Left cardiac atrium (tissue), 4 donors: ENCODE measurements at places on chromosomes 1 and 21.

DNA sequence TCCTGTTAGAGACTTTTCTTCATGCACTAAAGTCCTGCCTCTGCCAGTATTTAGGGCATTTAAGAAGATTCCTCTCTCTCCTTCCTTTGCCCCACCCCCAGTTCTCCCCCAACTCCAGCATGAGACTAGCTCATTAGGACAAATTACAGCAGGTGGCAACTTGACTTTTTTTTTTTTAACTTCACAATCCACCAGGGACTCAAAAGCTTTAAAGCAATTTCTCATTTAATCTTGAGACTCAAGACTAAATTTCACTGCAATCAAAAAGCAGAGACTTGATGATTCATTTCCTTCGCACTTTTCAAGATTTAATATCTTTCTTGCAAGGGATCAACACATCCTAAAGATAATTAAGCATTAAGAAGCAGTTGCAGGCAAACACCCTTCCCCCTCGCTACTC, 74.9 kb downstream of the WLS start:
- no peak for DNase-seq

DNA sequence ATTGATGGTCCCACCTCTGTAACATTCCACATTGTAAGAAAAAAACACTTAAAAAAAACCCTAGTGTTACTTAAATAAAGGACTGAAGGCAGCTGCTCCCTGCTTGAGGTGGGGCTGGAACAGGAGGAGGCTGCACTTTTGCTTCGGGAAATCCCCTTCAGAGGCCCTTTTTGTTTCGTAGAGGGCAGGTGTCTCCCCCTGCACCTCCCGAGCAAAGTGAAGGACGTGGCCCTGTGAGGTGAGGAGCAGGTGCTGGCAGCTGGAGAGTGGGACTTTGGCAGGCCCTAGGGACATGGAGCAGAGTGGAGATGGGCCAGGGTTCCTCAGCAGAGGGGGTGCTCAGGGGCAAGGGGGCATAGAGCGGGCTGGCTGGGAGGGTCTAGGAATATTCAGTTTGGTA, 33.4 kb upstream of the WNT4 start:
- no peak for DNase-seq

DNA sequence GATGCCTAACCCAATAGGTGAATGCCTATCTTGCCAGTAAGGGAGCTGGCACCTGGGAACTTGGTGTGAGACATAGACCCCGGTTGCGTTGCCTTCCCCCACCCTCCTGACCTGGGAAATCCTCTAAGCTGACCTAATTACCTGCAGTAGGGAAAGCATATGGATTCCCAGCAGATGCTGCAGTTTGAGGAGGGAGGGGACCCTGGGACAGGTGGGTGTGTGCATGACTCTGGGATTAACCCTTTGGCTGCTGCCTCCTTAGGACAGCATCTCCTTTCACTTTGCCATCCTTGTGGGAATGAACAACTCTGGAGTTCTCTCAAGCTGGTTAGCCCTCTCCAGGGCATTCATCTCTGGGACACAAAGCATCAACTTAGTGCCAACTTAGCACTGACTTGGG, 16.4 kb upstream of the NFASC start:
- no peak for DNase-seq

DNA sequence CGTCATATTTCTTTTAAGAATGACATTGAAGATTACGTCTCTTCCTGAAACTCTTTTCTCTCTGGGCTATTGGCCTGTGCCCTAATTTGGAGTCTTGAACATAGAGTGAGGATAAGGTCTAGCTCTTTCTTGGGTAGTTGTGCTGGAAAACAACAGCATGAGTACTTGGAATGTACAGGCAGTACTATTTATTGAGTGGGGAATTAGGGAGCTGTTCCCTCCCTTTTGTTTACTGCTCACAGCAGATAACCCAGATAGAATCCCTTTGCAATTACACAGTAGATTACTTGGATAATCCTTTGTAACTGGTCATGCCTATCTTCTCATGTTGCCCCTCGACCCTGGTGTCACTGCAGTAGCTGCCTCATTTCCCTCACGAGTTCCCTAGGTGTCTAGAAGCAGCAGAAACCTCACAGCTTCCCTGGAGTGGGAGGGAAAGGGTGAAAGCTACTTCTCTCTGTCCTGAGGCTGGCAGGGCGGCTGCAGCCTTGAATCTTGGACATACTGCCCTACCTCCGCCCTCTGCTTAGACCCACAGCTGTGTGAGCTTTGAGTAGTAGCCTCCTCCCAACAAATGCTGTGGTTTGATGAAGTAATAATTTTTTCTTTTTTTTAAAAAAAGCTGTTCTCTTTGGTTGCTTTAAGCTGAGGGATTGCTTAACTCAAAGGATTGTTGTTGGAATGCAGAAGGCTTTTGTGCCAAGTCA, 70.6 kb downstream of the FGGY start:
- peak; percentile 65 for DNase-seq

- DNase-seq = peak; percentile 80
Measured at GRCh38 chr1:177209357-177209756, 38.6 kb downstream of the BRINP2 start.

- DNase-seq = no peak
Measured at GRCh38 chr1:41355761-41356160, 5.5 kb upstream of the FOXO6 start.

GRCh38 chr1:153465811-153466636, 5.6 kb upstream of the S100A7 start:
- peak; percentile 68 for DNase-seq

DNA sequence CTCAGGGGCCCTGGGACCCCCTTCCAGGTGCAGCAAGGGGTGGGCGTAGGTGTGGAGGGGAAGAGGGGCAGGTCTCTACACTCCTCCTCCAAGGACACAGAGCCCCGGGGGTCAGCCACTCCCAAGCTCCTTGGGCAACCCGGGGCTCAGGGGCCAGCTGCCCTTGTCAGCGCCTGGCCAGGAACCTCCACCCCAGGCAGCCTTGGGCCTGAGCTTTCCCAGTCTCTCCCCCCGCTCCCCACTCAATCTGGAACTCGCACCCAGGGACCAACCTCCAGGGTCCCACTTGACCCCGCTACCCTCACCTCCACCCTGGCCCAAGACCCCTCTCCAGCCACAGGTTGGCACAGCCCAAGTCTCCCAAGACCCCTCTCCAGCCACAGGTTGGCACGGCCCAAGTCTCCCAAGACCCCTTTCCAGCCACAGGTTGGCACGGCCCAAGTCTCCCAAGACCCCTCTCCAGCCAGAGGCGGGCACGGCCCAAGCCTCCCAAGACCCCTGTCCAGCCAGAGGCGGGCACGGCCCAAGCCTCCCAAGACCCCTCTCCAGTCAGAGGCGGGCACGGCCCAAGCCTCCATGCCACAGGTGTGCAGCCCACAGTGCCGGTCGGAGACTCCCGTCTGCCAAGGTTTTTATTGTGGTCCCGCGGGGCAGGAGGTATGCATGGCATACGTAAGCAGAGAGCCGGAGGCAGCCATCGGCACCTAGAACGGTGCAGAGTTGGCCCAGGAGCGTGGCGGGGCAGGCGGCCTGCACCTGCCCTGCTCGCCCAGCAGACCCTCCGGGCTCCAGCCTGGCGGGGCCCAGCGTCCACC, 3.0 kb downstream of the TNFRSF4 start:
- peak; percentile 22 for DNase-seq

- no peak for DNase-seq
Measured at GRCh38 chr1:43569175-43569574, 38.5 kb downstream of the PTPRF start.

DNA sequence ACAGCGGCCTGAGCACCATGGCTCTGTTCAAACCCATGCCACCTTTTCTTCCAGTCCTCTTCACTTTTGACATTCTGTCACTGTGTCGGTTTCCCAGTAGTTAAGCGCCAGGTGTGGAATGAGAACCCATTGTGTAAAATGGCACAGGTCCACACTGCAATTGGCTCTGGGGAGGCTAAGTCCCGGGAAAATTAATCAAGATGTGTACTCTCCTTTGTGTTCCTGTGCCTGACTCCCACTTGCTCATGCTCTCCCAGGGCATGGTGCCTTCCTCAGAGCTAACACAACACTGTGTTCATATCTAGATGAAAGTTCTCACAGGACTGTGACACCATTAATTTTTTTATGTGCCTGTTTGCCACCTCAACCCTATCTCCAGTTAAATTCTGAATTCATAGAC, 59.0 kb upstream of the BTG3 start:
- DNase-seq = no peak
